ENCODE measurements at places on chromosomes 1 and 21.

DNA sequence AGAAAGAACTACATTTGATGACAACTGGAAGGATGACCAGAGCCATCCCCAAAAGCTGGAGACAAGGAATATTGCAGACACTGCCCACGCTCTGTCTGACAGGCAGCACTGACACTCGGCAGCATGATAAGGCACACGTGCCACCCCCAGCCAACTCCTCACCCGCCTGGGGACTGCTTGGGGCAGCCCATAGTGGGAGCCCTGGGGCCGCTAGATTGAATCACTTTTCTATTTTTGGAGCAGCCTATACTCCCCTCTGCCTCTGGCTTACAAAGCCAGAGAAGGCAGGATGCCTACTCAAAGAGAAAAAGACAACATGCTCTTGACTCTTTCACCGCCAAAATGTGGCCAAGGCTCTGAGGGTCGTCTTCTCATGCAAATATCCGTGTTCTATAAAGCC is 1.3 kb downstream of the SMG5 start:
- no peak for DNase-seq

DNA sequence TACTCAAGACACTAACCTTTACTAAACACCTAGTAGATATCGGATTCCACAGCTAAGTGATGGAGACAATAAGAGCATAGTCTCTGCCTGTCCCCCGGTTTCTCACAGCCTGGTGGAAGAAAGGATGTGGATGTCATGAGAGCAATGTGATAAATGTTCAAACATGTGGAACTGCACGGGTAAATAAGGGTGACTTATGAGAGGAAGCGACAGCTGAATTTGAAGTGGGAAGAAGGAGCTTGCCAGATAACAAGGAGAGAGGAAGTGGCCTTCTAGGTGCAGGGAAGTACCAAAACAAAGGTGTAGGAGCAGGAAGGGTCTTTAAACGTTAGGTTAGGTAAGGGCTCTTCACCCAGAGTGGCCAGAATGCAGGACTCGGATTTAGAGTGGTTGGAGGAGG is 178.6 kb upstream of the NRIP1 start:
- no peak for DNase-seq

DNA sequence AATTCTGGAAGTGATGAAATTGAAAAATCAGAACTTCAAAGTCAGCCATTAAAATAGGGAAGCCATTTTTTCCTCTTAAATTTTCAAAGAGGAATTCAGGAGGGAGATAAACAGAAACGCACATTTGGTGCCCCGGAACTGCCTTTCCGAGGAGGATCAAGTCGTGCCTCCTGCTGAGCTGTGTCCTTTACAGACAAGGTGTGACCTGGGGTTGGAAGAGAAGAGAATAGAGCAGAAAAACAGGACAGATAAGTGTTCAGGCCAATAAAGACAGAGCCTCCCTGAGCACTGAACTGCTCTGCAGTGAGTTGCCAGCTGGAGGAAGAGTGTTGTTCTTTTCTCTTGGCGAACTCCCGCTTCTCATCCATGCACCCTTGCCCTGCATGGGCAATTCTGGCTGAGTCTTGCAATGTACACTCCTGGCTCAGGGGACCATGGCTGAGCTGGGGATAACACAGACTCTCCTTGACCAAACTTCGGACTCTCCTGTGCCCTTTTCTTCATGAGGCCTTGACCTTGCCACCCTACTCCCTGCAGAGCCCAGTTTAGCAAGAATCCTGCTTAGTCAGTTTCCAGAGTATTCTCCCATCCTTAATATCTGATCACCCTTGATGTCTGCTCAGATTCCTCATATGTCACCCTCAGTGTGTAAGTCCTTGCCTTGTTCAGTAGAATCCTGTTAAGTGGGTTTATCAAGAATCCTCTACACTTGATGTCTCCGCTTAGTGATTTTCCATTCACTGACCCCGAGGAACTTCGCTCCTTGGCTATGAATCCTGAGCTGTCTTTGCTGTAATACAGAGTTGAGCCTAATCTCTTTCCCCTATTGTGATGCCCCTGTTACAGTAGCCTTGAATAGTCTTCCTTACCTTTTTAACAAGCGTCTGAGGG is 1.3 kb upstream of the MTARC1 start:
- no peak for DNase-seq

DNA sequence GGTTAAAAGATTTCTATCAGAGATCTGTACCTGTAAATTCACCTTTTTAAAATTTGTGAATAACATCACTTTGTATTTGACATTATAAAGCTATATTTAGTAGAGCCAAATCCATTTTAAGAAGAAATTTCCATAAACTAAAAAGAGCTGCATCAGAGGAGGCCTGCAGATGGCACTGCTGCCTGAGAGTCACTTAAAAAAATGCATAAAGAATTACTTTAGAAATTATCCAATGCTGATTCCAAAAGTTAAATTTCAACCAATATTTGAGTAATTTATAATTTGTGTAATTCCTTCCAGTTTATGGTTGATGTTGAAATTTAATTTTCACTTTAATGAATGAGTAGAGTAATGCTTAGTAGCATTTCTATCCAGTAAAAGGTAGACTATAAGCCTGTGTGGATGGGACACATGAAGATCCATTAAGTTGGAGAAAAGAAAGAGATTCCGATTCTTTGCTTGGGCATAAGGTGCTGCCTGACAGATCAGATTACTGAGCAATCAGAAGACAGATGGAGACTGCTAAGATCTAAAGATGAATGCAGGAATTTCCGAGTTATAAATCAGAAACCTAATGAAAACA is 20.7 kb upstream of the RPE65 start:
- DNase-seq, result no peak

- DNase-seq, result no peak
Observed at GRCh38 chr1:24154215-24154614, 11.3 kb upstream of the IL22RA1 start.

GRCh38 chr1:160367516-160367900 is 637 bp downstream of the NHLH1 start:
- no peak for DNase-seq

GRCh38 chr21:25582888-25583287 is 24.4 kb downstream of the MRPL39 start:
- no peak for DNase-seq

DNA sequence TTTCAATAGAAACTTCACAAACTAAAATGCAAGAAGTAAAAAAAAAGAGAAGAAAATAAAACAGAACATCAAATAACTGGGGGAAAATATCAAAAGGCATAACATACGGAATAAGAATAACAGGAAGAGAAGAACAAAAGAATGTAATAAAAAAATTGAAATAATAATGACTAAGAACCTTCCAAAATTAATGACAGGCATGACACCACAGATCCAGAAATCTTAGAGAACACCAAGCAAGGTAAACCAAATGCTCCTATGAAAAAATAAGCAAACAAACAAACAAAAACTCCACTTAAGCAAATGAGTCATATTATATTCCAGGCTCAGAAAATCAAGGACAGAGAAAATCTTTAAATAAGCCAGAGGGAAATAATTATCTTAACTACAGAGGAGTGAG is 8.7 kb downstream of the OR10J1 start:
- DNase-seq, result no peak

- DNase-seq, result no peak
Observed at GRCh38 chr1:206144605-206145004, 27.4 kb upstream of the AVPR1B start.

DNA sequence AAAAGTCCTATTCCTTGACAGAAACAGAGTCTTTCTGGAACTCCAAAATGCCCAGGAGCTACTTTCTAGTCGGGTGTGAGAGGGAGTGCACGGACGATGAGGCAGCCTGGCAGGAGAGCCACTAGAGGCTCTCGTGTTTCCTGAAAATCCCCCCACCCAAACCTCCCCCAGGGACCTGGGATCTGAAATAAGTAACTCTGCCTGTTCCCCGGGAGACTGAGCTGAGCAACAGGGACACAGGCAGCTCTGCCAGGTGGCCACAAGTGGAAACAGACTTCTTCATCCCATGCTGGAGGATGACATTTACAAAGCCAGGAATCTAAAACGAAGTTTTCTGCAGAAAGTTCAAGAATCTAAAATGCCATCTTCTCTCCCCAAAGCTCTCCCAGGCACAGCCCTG is 77.1 kb downstream of the ITPKB start:
- no peak for DNase-seq

DNA sequence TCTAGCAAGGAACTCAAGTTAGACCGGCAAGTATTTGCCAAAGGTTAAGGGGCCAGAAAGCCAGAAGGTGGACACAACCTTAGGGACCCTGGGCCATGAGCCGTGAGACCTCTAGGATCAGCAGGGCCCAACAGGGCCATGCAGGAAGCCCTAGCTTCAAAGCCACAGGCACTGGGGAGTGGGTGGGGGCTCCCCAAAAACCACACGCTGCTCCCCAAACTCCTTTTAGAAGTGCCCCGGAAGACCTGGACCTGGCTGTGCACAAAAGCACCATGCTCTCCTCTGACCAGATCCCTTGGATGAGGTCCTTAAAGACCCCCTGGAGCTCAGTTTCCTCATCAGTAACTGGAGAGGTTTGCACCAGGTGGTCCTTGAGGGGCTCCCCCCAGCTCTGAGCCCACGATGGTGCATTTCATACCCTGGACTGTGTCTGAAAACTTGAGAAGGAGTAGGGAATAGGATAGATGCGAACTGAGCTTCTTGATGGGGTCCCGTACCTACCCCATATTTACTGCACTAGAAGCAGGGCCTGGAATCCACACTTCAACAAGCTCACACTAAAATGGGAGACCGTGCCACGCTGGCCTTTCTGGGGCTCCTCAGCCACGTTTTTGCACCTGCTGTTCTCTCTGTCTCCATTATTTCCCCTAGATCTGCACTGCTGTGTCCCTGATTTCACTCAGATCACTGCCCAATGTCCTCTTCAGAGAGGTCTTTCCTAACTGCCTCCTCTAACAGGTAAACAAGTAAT is 40.6 kb upstream of the LBR start:
- DNase-seq, result no peak

- DNase-seq, result no peak
Observed at GRCh38 chr1:194024659-194025058, 838.2 kb upstream of the B3GALT2 start.

- DNase-seq, result no peak
Observed at GRCh38 chr1:117541003-117541402, 64.8 kb upstream of the TENT5C start.

DNA sequence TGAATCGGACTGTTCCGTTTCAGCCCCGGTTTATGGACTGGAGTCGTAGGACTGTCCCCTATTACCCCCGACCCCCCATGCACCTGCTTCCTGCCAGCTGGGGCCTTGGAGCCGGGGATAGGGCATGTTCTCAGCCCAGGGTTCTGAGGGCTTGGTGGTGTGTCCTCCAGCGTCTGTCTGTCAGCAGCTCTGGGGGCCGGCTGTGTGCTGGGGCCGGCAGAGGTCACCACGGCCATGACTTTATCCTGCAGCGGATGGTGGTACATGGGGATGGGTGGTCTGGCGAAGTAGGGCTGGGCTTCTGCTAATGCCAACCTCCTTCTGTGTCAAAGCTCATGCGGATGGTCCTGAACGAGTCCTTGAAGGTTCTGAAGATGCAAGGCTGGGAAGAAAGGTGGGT is 5.5 kb downstream of the RRP1 start:
- no peak for DNase-seq

GRCh38 chr1:10726355-10726754 is 70.1 kb downstream of the CASZ1 start:
- DNase-seq, result no peak

DNA sequence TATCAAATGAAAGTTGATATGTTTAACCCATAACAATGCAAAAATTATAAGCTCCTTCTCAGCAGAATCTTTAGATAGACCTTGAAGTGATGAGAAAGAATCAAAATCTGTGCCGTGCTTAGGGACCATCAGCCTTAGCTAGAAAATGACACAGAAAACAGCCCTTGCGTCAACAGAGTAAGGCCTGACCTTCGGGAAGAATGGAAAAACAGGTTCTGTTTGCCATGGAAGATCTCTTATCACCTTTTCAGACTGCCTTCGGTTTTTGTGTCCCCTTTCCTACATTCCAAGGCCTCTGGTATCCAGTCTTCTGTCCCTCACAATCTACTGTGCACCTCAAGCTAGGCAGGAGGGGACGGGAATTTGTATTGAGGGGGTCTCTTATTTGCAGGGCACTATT is 37.6 kb upstream of the DPT start:
- DNase-seq, result no peak

GRCh38 chr21:28696844-28697410 is 295.8 kb downstream of the LTN1 start:
- no peak for DNase-seq

DNA sequence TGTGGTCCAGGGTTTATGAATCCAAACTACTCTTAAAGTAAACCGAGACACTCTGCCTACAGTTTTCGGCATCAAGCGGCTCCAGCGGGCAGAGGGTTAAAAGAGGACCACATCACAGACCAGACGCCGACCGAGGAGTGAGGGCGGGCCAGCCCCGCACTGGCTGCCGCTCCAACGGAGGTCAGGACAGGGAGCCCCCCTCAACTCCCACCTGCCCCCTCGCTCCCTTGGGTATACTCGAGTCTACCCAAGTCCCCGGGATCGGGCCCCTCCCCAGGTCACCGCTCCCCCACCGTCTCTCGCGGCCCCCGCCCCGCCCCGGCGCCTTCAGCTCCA is 312 bp downstream of the ARNT start:
- DNase-seq, result no peak

DNA sequence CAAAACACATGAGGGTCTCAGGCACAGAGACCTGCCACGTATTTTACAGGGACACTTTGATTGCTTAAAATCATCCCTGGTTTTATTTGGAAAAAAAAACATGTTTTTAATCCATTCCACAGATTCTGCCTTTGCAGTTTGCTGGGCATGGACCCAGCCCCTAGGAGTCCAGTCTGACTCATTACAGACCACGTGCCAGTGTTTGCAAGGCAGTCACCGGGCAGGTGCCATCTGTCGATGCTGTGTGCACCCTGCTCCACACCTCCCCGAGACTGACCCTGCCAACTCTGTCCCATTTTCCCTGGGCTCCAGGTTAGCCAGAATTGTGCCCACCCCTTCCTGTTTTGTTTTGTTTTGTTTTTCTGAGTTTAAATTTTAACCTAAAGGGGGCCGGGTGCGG is 148.4 kb upstream of the TMEM51 start:
- no peak for DNase-seq

GRCh38 chr1:39854314-39854713 is 29.0 kb downstream of the TRIT1 start:
- DNase-seq, result no peak

DNA sequence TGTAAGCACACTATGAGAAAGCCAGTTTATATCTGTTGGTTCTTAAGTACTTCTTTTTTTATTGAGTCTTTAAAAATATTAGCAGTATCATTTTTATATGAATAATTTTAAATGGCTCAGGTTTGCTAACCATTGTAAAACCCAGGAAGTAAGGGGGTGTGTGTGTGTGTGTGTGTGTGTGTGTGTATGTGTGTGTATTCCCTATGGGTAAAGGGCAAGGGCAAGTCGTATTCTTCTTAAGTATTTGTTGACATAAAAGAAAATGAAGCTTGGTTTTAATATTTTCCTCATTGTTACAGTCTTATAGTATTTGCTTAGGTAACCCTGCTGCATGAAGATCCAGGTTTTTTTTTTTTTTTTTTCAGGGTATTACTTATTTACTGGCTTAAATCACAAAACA is 495.0 kb upstream of the B3GALT2 start:
- DNase-seq, result no peak

- DNase-seq, result peak; percentile 92
Observed at GRCh38 chr1:51898090-51898734, 19.7 kb upstream of the NRDC start.

- no peak for DNase-seq
Observed at GRCh38 chr21:42461881-42462877, 33.8 kb downstream of the RSPH1 start.
